Naive B cell (primary cell): ENCODE measurements at places on chromosomes 6 and 20. TPM values are rescaled to one million over a fixed set of nuclear protein-coding genes. Genes with fewer than 3 reads are reported as not detected.

DNA sequence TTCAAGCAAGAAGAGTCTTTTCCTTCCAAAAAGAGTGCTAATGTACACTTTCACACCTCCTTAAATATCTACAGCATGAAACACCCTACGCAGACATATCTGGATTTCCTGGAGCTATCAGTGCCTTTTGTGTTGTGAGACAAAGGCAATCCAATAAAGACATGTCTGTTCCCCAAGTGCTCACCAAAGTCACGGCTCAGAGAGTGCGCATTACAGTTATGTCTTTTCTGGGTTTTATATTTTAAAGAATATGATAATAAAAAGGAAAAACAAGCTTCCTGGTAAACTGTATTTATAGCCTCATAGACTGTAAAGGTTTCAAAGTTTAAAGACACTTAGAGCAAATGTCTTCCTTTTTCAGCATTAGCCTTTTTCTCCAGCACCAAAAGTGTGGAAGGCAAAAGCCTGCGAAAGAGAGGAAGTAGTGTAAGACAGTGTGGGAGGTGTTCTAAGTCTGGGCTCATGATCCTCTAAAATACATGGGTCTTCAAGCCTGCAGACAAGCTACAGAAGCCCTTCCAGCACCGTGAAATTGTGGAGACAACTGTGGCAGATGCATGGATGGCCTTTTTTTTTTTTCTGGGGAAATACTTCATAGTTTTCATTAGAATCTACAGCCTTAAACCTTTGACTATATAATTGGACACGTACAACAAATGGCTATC lies 135.0 kb upstream of the SLC35B3 start:
- no peaks in the 10 kb centered on the region for H3K27me3 ChIP-seq
- no peak for DNase-seq

DNA sequence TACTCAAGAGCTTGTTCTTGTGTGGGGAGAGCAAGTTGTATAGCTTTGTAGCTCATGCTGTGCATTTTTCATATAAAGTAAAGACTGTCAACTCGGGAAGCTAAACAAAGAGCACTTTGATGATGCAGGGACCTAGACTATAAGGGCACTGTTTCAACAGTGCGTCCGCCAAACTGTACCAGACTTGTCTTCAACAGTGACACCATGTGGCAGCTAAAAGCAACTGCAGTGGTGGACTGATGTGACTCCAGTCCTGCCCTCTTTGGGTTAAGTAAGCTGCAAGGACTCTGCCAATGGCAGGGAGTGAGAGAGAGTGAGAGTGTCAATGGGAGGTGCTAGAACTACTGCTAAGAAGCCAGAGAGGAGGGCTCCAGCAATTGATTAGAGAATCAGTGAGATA lies 48.1 kb upstream of the MC3R start:
- DNase-seq = no peak
- no peaks in the 10 kb centered on the region for H3K27me3 ChIP-seq
- no peak overlapping the region for H3K27ac ChIP-seq
- H3K36me3 ChIP-seq = peaks cover 3% of the 10 kb centered on the region
- no peak overlapping the region for H3K4me3 ChIP-seq

DNA sequence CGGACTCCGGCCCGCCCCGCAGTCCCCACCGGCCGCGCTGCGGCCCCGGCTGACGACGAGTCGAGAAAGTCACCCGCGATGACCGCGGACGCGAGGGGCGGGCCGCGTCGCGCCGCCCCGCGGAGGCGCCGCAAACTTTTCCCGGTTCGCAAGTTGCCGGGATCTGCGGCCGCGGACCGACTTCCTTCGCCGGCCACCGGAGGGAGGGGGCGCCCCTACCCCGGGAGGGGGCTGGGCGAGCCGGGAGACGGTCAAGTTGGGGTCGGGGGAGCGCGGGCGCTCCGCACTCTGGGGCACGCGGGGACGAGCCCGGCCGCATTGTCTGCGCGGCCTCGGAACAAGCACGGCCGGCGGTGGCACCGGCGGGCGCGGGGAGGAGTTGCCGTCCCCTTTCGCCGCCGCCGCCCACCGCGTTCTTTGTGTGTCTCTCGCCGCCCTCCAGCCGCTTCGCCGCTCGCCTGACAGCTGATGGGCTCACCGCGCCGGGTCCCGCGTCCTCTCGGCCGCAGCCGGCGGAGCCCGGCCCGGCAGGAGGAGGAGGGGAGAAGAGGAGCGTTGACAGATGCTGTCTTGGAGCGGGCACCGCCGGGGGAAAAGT lies 131.6 kb downstream of the OGFRL1 start:
- H3K27ac ChIP-seq = no peak overlapping the region
- H3K36me3 ChIP-seq = no peaks in the 10 kb centered on the region
- peaks cover 38% of the 10 kb centered on the region for H3K27me3 ChIP-seq
- peak overlapping the region; percentile 89 for H3K4me3 ChIP-seq
- peak; percentile 8 for DNase-seq

TNFAIP3 gene
- 4.0 TPM for polyA plus RNA-seq

ADGB gene
- polyA plus RNA-seq = not detected

LY6G6C gene
- polyA plus RNA-seq = not detected
